RPMI7951 (cell line): ENCODE measurements at places on chromosomes 12 and 14. TPM values are rescaled to one million over a fixed set of nuclear protein-coding genes. Genes with fewer than 3 reads are reported as not detected.

The KRT2 gene
- total RNA-seq, result not detected in 2 replicates

The FSCB gene
- total RNA-seq, result not detected in 2 replicates

The CIROP gene
- not detected in 2 replicates for total RNA-seq

DNA sequence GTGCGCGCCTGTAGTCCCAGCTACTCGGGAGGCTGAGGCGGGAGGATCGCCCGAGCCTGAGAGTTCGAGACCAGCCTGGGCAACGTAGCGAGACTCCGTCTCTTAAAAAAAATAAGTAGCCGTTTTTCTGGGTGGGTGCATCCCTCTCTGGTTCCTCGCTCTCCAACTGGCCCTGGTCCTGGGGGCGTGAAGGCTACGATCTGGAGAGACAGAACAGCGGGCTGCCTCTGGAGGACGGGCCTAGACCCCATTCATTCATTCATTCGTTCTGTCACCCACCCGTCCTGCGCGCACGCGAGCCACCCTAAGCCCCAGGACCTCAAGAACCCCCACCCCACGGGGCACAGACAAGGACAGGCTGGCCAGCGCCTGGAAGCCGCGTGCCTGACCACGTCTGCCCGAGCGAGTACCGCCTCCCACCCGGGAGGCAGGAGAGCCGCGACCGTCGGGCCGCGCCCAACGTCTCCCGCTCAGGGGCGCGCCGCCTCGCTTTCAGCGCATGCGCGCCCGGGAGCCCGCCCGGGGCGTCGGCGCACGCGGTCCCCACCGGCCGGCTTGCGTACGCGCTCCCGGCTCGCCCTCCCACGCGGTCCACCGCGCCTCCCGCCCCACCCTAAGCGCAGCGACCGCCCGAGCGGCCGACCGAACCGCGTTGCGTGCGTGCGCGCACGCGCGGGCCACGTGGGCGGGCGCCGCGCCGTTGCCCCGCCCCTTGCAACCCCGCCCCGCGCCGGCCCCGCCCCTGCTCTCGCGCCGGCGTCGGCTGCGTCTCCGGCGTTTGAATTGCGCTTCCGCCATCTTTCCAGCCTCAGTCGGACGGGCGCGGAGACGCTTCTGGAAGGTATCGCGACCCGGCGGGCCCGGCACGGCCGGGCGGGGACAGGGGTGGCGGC lies at the start of gene RAN:
Gene RAN (plus strand): TSS at position 781 of the 893 bp plus-strand sequence. CDS start 528 bp downstream, outside the sequence.
- DNase-seq, result peak; percentile 87

GRCh38 chr14:77523109-77523508 lies 24.5 kb upstream of the ISM2 start:
- no peak for DNase-seq

GRCh38 chr12:126431767-126432166 lies 1366.5 kb downstream of the AACS start:
- no peak for DNase-seq

GRCh38 chr14:106286697-106287290 lies 760.4 kb downstream of the TMEM121 start:
- DNase-seq, result no peak

DNA sequence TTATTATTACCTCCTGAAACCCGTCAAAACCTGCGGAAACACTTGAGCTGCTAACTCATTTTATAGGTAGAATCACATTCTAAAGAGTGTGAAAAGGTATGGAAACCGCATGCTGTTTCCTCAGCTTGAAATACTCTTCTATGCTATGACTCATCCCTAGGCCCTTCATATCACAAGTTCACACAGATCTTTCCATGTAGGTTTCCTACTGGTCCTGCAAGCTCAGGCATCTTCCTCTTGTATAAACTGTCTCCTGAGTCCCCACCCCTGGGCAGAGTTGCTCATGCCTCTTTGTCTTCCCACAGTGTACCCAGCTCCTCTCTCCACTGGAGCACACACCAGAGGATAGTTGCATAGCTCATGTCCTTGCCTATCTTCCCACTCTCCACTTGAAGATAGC lies 84.7 kb downstream of the CMAS start:
- DNase-seq, result no peak

The DEPDC4 gene
- 2.3 and 4.2 TPM in 2 replicates for total RNA-seq
